ENCODE measurements at places on chromosomes 13 and 19.
A peak's percentile ranks its signal among the peaks of the same experiment; 100 is the strongest.

DNA sequence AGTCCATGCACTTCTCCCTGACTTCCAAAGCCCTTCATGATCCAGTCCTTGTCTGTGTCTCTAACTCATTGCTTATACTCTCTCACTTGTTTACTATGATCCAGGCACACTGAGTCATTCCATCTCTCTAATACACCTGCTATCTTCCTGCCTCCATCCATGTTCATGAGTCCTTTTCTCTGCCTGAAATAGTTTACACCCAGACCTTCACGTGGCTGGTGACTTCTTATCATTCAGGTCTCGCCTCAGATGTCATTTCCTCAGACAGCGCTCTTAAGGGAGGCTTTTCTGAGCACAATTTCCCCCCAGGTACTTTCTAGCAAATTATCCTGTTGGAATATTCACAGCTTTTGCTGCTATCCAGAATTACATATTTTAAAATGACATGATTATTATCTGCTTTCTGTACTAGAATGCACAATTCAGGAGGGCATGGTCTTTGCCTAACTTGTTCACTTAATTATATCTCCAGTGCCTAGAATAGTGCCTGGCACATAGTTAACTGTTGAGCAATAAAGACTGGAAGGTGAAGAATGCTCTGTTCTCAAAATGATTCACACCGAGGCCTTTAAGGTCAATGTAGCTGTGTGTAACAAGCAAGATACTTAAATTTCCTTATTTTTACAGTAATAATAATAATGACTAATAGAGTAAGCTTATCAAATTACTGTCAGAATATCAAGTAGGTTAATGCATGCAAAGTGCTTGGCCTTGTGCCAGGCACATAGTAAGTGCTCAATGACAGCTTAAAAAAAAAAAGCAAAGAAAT, 183.7 kb upstream of the SPRY2 start:
- DNase-seq: peak; percentile 35

DNA sequence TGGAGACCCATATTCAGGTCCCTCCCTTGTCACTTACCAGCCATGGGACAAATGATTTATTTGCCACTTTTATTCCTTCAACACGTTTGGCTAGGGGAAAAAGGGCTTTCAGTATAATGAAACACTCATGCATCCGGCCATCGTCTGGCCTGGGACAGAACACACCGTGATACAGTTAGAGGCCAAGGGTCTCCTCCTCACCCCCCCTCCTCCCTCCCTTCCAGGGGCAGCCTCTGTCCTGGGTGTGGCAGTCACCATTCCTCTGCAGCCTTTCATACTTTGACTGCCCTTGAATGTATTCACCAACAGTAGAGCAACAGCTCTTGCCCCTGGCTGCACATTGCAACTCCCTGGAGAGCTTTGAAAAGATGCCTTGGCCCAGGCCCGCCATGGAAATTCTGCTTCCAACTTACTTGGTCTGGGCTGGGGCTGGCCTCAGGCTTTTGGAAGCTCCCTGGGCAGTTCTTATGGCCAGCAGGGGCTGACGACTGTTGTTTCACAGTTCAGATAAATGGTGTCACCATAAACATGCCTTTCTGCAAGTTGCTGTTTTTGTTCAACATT, 3.0 kb downstream of the PAK4 start:
- no peak for DNase-seq

GRCh38 chr13:86846501-86846900, 824.7 kb upstream of the SLITRK5 start:
- DNase-seq: peak; percentile 47

- DNase-seq: peak; percentile 60
These were observed 737 bp upstream of the ZNF181 start for GRCh38 chr19:34733266-34733745.

DNA sequence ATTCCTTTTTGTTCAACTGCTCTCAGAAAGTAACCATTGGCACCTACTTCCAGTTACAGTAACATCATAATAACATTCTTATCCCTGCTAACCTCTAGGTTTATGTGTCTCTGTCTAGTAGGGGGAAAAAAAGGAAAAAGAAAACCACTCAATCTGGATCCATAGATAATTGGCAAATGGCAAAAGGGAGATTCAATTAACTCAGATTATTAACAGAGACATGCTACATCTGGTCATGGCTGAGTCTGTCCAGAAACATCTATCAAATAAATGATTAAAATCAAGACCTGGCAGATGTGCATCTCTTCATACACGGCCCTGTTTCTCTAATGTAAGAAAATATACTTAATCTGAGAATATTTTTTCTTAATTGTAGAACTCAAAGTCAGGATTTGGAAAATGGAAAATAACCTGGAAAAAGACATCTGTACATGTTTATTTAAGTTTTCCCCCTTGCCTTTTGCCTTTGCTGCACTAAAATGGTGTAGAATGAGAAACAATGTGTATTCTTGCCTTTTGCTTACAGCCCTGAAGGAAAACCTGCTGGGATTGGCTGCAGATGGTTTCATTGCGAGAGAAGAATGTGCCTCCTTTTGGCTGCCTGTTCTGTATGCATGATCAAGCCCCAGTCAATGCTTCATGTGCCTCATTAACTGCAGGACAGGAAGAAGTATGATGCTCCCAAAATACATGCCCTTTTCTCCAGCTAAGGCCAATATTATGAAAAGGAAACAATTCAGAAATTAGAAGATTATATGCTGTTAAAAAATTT, 921.6 kb upstream of the PCDH20 start:
- no peak for DNase-seq

DNA sequence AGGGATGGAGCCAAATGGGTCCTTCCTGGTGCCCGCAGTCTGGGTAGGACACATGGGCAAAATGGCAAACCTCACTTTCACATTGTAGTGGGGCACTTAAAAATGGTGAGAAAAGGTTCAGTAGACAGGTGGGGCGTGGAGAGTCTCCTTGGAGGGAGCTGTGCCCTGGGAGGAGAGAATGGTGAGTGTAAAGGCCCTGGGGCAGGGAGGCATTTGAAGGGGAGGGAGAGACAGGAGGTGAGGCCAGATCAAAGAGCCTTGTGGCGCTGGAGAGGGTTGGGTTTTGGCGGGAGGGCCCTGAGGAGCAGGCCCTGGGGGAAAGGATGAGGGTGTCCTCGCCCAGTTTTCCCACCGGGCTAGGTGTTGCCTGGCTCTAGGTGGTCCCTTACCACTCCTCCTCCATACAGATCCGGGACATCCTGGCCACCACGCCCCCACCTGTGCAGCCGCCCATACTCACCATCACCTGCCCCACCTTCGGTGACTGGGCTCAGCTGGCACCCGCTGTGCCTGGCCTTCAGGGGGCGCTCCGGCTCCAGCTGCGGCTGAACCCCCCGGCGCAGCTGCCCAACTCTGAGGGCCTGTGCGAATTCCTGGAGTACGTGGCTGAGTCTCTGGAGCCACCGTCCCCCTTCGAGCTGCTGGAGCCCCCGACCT, 6.3 kb downstream of the MAP1S start:
- DNase-seq: no peak

- peak; percentile 57 for DNase-seq
These were observed 11.8 kb downstream of the PDE4A start for GRCh38 chr19:10431943-10432735.

DNA sequence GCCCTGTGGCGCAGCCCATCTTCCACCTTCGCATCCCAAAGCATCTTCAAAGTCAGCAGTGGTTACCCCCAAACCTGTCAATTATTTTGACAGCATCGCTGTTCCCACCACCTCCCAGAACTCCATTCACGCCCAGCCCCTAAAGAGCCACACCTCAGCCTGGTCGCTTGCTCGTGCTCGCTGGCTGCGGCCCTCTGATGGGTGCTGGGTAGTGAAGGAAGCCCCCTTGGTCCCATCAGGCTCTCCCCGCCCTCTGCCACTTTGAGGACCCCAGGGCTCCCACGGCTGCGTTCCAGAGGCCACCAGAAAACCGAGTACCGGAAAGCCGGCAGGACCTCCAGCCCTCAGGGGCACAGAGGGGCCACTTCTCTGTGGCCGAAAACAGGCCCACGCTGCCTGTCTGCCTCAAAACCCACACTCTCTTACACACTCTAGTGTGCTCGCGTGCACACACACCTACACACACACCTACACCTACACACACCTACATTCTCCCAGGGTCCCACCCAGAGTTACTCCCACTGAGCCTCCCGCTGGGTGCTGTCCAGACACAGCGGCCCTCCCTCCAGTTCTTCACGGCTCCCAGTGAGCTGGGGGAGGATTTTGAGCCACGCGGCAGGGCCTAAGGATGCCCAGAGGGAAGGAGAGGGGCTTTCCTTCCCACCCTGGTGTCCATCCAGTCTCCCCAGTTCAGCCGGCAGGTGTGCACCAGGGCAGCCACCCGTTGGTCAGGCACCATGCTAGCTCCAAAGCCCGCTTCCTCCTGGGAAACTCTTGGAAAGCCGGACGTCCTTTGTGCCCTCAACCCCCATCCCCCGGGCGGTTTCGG, 1.9 kb downstream of the VSTM2B start:
- DNase-seq: no peak

- no peak for DNase-seq
These were observed 23.0 kb downstream of the CHERP start for GRCh38 chr19:16519230-16519687.

DNA sequence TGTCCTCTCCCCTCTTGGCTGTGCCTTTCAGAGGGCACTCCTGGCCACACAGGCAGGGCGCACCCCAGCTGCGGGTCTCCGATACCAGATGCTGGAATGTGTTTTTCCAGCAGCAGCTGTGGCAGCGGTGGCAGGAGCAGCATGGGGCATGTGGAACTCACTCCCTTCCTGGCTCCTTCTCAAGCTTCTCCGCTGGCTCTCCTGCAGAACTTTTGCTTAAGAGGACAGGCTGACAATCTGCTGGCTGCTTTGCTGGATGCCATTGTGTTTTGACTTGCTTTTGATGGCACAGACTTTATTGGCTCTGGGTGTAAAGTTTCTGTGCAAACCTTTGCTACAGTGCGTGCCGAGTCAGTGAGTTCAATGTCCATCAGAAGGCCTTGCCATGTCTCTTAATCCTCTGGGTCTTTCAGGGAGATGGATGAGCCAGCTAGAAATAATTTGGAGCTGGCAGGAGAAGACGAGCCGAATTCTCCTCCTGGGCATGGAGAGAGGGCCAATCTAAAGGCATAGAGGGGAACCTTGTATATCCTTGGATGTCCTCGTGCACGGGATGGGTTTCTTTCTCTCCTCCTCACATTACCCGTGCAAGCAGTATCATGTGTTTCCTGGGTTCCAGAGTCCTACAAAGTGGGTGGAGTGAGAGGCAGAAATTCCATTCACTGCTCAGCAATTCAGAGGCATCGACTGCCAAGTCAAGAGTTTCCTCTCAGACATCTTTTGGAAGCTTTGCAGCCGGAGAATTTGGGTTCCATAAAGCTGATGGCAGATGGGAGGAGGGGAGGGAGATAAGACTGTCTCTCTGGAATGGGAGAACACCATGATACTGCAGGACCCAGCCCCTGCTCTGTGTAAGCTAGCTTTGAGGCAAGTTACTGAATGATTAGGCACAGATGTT, 231.2 kb downstream of the FGF9 start:
- no peak for DNase-seq

DNA sequence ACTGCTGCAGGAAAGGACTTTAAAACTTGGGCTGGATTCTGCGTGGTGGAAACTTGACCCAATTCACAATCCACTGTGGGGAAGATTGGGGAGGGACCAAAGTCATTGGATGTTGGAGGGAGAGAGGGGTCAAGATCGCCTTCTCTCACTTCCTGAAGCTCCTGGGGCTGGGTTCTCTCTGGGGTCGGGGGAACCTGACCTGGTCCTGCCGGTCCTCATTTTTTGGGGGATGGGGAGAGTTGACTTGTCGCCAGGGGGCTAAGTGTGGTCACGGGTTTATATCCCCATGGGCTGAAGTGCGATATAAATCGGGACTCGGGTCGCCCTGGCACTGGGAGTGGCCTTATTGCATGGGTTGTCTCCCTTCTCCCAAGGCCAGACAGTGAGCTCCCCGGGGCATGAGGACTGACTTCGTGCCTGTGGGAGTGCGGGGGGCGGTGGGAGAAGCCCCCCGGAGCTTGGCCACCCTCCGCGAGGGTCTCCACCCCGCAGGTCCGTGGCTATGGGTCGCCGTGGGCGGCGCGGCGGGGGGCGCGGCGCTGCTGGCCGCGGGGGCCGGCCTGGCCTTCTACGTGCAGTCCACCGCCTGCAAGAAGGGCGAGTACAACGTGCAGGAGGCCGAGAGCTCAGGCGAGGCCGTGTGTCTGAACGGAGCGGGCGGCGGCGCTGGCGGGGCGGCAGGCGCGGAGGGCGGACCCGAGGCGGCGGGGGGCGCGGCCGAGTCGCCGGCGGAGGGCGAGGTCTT, 6.3 kb downstream of the ICAM5 start:
- DNase-seq: no peak

- DNase-seq: peak; percentile 13
These were observed 84.7 kb downstream of the DLEU7 start for GRCh38 chr13:50758796-50759195.

DNA sequence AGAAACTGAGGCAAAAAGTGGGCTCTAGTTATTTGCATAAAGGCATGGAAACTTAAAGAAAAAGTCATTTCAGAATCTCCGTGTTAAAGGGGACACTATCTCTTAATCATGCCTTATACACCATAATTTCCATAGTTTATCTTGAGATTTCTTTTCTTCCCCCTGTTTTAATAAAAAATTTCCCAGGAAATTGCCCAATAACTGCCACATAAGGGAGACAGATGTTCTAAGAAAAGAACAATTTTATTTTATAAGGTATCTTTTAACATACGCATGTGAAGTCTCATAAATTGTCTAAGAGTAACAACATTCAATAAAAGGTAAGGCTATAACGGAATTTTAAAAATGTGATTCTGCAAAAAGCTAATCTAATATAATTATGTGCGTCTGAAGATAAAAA, 371.3 kb downstream of the IRS2 start:
- no peak for DNase-seq

GRCh38 chr13:20882206-20882605, 20.3 kb downstream of the XPO4 start:
- peak; percentile 52 for DNase-seq

GRCh38 chr19:32224371-32225244, 120.8 kb upstream of the ZNF507 start:
- DNase-seq: peak; percentile 55

DNA sequence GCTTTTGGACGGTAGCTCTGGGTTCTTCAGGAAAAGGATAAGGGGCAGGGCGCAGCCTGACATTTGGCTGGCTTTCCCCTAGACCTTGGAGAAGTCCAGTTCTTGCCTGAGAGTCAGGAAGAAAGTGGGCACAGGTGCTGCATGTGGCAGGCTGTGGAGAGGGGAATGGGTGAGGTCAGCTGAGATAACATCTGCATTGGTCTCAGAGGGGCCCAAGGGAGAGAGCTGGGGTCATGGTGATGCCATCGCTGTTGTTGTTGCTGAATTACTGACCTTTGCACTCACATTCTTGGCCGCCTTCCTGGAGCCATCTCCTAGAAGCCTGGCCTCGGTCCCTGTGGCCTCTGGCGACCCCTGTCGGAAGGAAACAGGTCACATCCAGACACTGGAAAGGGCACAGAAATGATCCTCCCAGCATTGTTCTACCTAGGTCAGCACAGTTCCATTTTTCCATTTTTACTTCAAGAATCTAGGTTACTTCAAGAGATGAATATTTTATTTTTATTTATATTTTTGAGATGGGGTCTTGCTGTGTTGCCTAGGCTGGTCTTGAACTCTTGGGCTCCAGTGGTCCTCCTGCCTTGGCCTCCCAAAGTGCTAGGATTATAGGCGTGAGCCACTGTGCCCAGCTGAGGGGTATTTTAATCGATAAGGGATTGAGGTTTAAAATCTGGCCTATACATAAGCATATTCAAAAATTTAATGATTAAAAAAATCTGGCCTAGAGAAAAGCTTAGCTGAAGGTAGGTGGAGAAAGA, 6.5 kb upstream of the LIPE start:
- peak; percentile 71 for DNase-seq

GRCh38 chr13:20118268-20119140, 42.3 kb downstream of the GJA3 start:
- peak; percentile 30 for DNase-seq

GRCh38 chr19:49363268-49364082, at the start of gene DKKL1:
DKKL1 (plus strand) TSS chr19:49363877; CDS start chr19:49363999, 122 bp downstream.
- peak; percentile 97 for DNase-seq

- peak; percentile 67 for DNase-seq
These were observed 2.9 kb downstream of the ZNF792 start for GRCh38 chr19:34960940-34961679.

Data from ELR (cell line).